ENCODE measurements at places on chromosomes 5 and 9. TPM values are rescaled to one million over a fixed set of nuclear protein-coding genes. Genes with fewer than 3 reads are reported as not detected.

DNA sequence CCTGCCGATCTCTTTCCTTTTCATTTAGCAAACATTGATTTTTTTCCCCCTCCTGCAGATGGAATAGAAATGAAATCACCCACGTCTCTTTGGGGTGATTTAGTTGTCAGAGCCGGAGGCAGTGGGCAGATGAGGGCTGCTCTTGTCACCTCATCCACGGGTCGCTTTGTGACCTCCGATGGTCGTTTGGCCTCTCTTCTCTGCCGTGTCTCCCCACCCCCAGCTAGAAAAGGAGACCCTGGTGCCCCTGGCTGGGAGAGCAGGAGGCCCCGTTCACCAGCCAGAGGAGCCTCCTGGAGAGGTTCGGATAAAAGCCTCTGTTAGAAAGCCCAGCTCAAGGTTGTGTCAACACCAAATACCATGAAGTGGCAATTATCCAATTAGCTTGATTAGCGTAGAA lies 21.6 kb upstream of the RXRA start:
- DNase-seq: no peak
- H3K27ac ChIP-seq: no peak overlapping the region
- H3K36me3 ChIP-seq: no peaks in the 10 kb centered on the region
- H3K27me3 ChIP-seq: no peaks in the 10 kb centered on the region

Gene KLHL3
- total RNA-seq: 3.3 TPM

GRCh38 chr5:150209099-150209635 lies 19.3 kb downstream of the SLC6A7 start:
- no peak overlapping the region for H3K27ac ChIP-seq
- H3K4me3 ChIP-seq: peak overlapping the region; percentile 1
- no peaks in the 10 kb centered on the region for H3K27me3 ChIP-seq

Gene SPINK6
- not detected for total RNA-seq

DNA sequence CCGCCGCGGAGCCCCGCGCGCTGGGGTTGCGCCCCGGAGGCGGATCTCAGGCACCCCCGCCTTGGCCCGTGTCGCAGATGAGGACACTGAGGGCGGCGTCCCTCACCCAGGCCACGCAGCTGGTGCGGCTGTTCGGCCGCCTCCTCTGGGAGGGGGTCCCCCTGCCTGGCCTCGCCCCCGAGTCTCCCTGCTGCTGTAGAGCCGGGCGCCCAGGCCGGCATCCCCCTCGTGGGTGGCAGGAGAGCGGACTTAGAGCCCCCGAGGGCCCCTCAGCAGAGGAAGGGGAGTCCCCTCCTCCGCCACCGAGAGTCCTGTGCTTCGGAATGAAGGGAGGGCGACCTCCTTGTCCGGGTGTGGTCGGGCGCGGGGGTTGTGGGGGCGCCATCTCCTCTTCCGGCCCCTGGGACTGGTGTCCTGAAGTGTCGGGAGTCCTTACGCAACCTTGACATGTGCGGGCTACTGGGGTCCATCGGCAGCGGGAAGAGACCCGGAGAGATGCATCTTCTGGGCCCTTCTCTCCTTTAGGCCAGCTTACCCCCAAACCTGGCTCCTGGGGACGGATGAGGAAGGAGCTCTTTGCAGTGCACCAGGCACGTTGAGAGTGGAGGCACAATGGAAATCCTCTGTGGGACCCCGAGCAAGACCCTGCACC lies 11.7 kb upstream of the EXOSC2 start:
- no peak for DNase-seq
- H3K36me3 ChIP-seq: no peaks in the 10 kb centered on the region
- H3K27me3 ChIP-seq: no peaks in the 10 kb centered on the region
- no peaks in the 10 kb centered on the region for H3K4me1 ChIP-seq
- H3K4me3 ChIP-seq: peak overlapping the region; percentile 87

DNA sequence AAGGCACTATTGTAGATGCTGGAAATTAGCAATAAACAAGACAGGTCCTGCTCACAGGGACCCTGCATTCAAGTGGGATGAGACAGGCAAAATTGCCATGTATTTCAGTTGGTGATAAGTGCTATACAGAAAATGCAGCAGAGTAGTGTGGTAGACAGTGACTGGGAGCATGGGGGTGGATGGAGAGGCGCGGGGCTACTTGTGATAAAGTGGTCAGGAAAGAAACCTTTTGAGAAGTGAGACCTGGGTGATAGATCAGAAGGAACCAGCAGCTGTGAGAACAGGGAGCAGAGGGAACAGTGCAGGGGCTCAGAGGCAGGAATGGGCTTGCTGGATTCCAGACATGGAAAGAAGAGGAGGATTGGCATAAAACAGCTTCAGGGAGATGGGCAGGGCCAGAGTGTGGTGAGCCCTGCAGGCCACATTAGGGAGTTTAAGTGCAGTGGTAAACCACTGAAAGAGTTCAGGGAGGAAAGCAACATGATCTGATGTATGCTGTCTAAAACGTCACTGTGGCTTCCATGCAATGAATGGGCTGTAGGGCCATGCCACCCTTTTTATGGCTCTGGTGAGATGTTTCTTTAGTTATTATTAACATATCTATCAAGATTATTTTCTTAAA lies 7.3 kb downstream of the CRHBP start:
- H3K27me3 ChIP-seq: no peaks in the 10 kb centered on the region
- no peaks in the 10 kb centered on the region for H3K4me1 ChIP-seq
- no peak for DNase-seq
- no peak overlapping the region for H3K4me3 ChIP-seq

Gene ELOVL7
- 0.18 TPM for total RNA-seq

DNA sequence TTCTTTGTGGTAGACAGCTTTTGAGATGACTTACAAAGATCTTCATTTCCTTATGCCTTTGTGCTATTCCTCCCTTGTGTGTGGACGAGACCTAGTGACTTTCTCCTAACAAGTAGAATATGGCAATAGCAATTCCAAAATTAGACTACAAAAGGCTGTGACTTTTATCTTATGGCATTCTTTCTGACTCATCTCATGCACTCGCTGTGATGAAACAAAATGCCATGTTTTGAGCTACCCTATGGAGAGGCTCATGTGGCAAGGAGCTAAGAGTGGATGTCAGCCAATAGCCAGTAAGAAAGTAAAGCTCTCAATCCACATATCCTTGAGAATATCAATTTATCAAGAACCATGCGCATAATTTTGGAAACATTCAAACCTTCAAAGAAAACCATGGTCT lies 380.5 kb upstream of the SMC2 start:
- H3K4me1 ChIP-seq: no peaks in the 10 kb centered on the region
- H3K36me3 ChIP-seq: no peaks in the 10 kb centered on the region
- H3K4me3 ChIP-seq: no peak overlapping the region
- H3K27me3 ChIP-seq: no peaks in the 10 kb centered on the region
- no peak overlapping the region for H3K27ac ChIP-seq
- no peak for DNase-seq

Gene C9orf50
- total RNA-seq: not detected

DNA sequence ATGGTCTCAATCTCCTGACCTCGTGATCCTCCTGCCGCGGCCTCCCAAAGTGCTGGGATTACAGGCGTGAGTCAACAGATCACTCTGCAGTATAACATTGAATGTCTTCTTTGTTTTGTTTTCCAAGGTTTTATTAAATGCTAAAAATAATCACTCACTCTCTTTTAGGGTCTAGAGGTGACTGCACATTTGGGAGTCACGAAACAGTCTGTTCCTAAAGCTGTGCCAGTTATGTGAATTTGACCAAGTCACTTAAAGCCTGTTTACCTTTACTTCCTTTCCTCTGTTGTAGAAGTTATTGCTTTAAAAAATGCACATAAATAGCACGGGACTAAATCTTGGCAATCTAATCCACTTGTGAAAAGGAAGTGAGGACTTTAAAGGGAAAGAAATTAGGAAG lies 304.9 kb upstream of the PTGER4 start:
- no peaks in the 10 kb centered on the region for H3K36me3 ChIP-seq
- H3K4me3 ChIP-seq: no peak overlapping the region
- DNase-seq: no peak
- no peak overlapping the region for H3K27ac ChIP-seq
- peaks cover 23% of the 10 kb centered on the region for H3K4me1 ChIP-seq

DNA sequence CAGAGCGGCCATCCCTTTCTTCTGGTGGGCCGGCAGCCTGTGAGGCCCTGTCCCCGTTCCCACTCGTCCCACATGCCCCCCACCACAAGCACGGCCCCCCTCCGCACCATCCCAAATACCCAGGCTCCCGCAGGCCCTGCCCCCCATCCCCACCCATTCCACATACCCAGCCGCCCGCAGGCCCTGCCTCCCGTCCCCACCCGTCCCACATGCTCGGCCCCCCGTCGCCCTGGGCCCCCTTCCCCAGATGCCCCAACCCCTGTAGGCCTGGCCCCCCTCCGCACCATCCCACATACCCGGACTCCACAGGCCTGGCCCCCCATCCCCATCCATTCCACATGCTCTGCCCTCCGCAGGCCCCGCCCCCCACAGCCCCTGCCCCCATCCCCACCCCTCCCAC lies 11.5 kb downstream of the SLC6A19 start:
- no peaks in the 10 kb centered on the region for H3K27me3 ChIP-seq
- no peak for DNase-seq
- no peaks in the 10 kb centered on the region for H3K36me3 ChIP-seq
- no peak overlapping the region for H3K4me3 ChIP-seq

DNA sequence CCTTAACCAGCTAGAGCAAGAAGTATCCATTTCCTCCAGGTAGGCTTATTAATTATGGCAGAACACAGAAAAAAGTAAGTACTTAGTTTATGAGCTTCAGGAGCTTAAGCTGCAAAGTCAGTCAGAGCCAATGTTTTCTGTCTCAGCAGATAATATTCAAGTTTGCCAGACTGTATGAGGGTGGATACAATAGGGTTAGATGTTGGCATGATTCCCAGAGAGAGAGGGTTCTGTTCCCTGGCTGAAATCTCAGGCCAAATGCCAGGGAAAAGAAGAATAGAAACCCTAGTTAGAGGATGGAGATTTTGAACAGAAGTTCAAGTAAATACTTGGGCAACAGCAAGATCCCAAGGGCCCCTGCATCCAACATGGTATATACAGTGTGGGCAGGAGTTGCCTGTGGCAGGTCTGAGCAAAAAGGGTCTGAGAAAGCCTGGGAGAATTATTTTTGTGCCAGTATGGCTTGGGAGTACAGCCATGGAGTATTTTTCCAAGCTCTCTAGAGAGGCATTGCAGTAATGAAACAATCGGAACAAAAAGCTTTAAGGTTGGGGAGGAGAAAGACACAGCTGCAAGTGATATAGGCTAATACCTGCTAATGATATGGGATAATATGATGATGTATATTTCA lies 31.0 kb upstream of the ISOC1 start:
- DNase-seq: no peak
- no peak overlapping the region for H3K4me3 ChIP-seq
- H3K36me3 ChIP-seq: no peaks in the 10 kb centered on the region

Gene CDKN2B-AS1
- 0.58 TPM for total RNA-seq

DNA sequence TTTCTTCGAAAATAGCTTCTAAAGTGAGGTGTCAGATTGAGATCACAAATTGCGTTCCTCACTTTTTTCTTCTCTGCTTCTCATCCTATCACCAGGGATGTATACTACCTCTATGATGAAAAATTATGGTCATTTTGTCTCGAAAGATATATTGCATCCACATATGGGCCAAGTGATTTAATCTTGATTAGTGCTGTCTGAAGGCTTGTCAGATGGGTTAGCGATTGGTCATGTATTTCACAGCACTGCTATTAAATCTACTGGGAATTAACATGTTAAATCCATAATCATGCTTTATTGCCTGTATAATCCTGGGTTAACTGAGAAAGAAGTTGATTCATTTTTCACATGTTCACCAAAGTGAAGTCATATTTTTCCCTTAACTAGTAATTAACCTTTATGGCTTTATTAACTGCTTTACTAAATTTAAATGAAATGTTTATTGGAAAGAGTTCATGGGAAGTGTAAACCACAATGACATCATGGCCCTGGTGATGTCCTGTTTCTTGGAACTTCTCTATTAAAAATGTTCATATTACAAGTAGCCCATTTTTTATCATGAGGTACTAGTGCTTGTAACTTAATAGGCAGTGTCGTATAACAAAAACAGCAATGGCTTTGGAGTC lies 193.3 kb downstream of the SMC2 start:
- H3K36me3 ChIP-seq: no peaks in the 10 kb centered on the region
- no peak overlapping the region for H3K27ac ChIP-seq
- no peak overlapping the region for H3K4me3 ChIP-seq
- no peaks in the 10 kb centered on the region for H3K4me1 ChIP-seq
- no peaks in the 10 kb centered on the region for H3K27me3 ChIP-seq

- no peak for DNase-seq
- H3K27ac ChIP-seq: no peak overlapping the region
- no peaks in the 10 kb centered on the region for H3K27me3 ChIP-seq
- no peaks in the 10 kb centered on the region for H3K4me1 ChIP-seq
- no peak overlapping the region for H3K4me3 ChIP-seq
These were observed 548.5 kb downstream of the MTRR start for GRCh38 chr5:8417316-8418048.

GRCh38 chr9:80605129-80605528 lies 1033.4 kb downstream of the TLE4 start:
- no peaks in the 10 kb centered on the region for H3K4me1 ChIP-seq
- H3K36me3 ChIP-seq: no peaks in the 10 kb centered on the region
- no peaks in the 10 kb centered on the region for H3K27me3 ChIP-seq
- no peak overlapping the region for H3K4me3 ChIP-seq
- no peak overlapping the region for H3K27ac ChIP-seq
- no peak for DNase-seq

DNA sequence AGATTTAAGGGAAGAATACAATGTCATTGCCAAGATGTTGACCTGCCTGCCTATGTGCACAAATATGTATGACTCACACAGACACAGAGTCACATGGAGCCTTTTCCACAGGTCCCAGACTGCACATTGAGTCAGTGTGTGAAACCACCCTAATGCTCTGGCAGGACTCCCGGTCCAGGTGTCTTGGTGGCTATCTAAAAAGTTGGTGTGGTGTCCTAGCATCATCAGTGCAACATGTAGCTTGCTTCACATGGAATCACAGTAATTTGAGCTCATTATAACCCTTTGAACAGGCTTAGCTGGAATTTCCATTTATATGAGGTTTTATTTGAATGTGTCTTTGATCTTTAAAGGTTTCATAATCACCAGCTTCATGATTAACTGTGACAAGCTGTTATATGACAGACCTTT lies 10.7 kb downstream of the IFNA5 start:
- no peaks in the 10 kb centered on the region for H3K36me3 ChIP-seq
- no peaks in the 10 kb centered on the region for H3K27me3 ChIP-seq
- H3K27ac ChIP-seq: no peak overlapping the region
- H3K4me1 ChIP-seq: no peaks in the 10 kb centered on the region

GRCh38 chr5:54679686-54680085 lies 162.1 kb downstream of the SNX18 start:
- H3K4me3 ChIP-seq: no peak overlapping the region
- no peaks in the 10 kb centered on the region for H3K27me3 ChIP-seq
- H3K36me3 ChIP-seq: no peaks in the 10 kb centered on the region
- no peak for DNase-seq
- peaks cover 5% of the 10 kb centered on the region for H3K4me1 ChIP-seq

- DNase-seq: no peak
- no peaks in the 10 kb centered on the region for H3K36me3 ChIP-seq
- H3K27ac ChIP-seq: no peak overlapping the region
- no peaks in the 10 kb centered on the region for H3K27me3 ChIP-seq
- H3K4me3 ChIP-seq: no peak overlapping the region
These were observed 447.8 kb downstream of the PDE4D start for GRCh38 chr5:59445741-59446140.

Gene NOXA1
- total RNA-seq: 0.66 TPM

GRCh38 chr9:128149001-128149701 lies at the start of gene LCN2:
TSS of gene LCN2 (plus strand) at chr9:128149453. CDS start at chr9:128149526, 73 bp downstream.
- H3K36me3 ChIP-seq: no peaks in the 10 kb centered on the region
- H3K4me1 ChIP-seq: no peaks in the 10 kb centered on the region
- no peak for DNase-seq
- no peaks in the 10 kb centered on the region for H3K27me3 ChIP-seq

All from CD8-positive, alpha-beta memory T cell (primary cell).